ENCODE measurements at places on chromosomes 11 and 22. TPM values are rescaled to one million over a fixed set of nuclear protein-coding genes. Genes with fewer than 3 reads are reported as not detected.

SERHL2 gene
- total RNA-seq = 10.8 TPM

POU2F3 gene
- total RNA-seq = 7.6 TPM

OR5P2 gene
- 5.6 TPM for total RNA-seq

TEX12 gene
- 0.68 TPM for total RNA-seq

SYT12 gene
- total RNA-seq = 4.8 TPM

FBLN1 gene
- 286 TPM for total RNA-seq

MYEOV gene
- total RNA-seq = not detected

LRRC32 gene
- 83.7 TPM for total RNA-seq

OPCML gene
- 0.10 TPM for total RNA-seq

OR4A16 gene
- not detected for total RNA-seq

CD6 gene
- 4.2 TPM for total RNA-seq

NXPE4 gene
- total RNA-seq = not detected

ART1 gene
- not detected for total RNA-seq

ACRV1 gene
- total RNA-seq = not detected

Data from ureter (tissue), 1 donor.